ENCODE measurements at places on chromosomes 12 and 14.

DNA sequence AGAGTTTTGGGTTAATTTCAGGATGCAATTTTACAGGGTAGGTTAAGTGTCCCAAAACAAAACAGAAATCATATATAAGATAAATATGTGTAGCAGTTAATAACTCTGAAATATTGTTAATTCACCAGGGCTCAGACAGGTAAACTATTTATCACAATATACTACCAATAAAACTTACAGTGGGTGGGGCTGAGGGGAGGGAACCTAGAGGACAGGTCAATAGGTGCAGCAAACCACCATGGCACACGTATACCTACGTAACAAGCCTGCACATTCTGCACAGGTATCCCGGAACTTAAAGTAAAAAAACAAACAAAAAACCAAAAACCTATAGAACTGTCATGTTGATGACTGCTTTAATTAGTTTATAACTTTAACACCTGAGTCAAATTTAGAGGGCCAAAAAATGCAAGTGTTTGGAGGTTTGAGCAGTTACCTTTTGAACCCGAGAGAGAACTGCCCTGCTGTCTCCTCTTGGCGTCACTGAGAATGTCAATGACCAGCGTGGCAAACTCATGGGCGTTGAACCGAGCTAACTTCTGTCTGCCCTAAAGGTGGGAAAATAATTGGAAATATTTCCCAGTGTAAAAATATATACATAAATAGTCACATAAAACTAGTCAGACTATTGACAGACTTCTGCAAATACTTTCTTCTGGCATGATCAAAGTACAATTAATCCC is 36.6 kb downstream of the GIT2 start:
- no peak for DNase-seq

DNA sequence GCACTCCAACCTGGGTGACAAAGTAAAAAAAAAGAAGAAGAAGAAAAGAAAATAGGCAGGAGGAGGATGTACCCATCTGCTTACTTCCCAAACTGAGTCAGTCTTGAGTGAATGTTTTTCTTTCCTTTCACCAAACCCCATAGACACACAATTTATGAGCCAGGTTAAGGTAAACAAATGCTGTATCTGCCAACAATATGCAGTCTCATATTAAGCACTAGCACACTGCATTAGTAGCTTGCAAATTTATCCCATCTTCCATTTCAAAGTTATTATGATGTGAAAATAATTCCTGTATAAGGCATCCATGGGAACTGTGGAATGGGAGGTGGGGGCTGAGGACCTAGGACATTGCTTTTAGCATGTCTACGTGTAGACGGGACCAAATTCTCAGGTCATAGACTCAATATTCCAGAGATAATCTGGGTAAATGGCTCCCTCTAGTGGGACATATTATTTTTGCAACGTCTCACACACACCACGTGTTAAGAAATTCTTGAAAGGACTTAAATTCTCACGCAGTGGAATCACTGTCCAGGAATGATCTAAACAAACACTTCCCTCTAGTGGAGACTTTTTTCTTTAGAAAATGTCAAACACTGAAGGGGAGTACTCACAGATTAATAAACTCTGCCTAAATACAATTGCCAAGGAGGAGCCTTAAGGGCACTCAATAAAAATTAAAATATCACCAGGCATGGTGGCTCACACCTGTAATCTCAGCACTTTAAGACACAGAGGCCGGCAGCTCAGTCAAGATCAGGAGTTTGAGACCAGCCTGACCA is 17.1 kb upstream of the OR10P1 start:
- DNase-seq, result no peak

DNA sequence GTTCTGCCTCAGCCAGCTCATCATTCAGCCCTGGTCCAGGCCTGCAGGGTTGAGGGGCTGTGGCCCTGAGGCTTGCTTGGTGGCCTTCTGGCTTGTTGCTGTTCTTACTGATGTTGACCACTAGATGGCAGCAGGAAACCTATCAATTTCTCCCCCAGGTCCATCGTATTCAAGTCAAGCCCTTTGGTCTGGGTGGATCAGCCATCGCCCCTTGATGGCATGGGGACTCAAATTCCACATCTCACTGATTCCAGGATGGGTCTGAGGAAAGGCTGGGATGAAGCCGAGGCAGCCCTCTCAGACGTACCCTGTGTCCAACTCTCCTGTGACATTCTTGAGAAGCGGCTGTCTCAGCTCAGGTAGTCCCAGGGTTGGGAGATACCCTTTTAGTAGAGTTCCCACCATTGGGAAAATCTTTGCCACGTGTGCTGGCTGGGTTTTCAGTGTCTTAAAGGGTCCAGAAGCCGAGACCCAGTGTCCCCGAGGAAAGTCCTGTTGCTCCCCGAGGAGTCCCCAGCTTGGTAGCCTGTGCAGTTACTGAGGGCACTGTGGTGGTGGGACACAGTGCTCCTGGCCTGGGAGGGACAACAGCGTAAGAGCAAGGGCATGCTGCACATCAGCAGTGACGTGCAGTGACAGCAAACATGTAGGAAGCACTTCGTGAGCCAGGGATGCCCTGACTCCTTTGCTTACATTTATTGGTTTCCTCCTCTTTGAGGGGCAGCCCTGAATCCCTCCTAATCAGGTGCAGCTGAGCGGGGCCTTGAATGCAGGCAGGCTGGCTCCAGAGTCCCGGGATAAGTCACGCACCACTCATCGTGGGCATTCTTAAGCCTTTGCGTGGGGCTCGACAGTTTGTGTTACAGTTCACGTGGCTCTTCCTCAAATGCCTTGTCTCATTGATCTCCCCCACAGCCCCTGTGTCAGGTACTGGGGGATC is 58.6 kb downstream of the TSPAN9 start:
- peak; percentile 38 for DNase-seq

DNA sequence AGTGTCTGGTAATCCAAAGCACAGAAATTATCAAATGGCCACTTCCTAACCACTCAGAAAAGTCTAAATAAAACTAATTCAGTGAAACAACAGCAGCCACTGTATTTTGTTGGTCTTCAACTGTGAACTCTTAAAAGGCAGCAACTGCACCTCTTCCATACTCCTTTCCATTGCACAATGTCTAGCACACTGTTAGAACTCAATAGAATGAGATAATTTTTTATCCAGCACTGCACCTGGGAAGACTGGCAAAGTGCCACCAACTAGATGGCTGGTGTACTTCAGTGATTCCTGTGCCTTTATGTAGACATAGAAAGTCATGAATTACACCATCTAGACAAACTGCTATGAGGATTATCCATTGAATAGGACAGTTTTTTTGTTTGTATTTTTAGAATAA is 26.2 kb downstream of the LGR5 start:
- no peak for DNase-seq

GRCh38 chr14:96198430-96199130 is 6.1 kb upstream of the BDKRB2 start:
- no peak for DNase-seq
